NCI-H526 (cell line): ENCODE measurements at places on chromosomes 12 and 14.

GRCh38 chr12:74791365-74791764, 253.7 kb downstream of the ATXN7L3B start:
- no peak for DNase-seq

DNA sequence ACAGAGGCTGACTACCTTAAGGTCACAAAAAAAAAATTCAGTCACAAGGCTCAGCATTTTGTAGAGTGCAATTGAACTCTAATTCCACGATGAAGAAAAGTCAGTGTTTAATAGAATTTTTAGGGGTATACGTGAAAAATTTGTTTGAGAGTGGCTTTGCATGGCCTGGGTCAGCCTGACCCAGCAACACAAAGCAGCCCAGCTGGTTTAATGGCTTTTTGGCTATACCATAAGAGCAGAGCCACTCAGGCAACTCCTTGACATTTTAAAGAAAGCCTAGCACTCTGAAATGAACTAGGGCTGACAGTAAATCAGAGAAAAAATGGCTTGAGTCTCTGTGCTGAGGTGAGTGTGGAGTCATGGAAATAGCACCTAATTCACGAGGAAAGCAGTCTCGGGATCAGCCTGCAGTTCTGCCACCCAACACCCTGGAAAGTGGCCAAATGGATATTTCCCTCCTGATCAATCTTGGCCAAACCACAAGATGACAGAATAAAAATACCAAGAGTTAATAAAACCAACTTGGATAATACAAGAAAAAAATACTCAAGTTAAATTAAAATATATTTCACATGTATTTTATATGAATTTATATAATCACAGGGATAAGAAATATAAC, 59.5 kb downstream of the GALNT4 start:
- no peak for DNase-seq

DNA sequence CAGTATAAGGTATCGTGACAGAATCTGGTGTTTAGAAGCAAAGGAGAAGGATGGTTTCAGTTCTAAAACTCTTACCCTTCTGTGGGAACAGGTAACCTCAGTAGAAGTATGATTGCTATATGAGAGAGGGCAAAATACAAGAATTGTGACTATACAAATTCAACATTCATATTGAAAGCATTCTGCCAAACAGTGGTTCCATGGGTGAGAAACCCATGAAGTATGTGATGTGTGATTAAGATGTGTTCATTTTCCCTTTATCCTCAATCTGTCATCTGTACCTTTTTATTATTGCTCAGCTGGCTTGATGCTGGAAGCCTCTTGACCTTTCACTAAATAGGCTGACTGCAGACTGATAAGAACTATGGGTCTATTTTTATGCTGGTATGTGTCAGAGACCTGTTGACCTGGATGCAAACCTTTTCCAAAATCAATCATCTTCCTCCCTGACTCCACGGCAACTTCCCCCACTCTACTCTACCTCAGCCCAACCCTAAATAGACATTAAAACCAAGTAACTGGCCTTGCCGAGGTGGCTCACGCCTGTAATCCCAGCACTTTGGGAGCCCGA, 109.6 kb downstream of the STXBP6 start:
- no peak for DNase-seq

DNA sequence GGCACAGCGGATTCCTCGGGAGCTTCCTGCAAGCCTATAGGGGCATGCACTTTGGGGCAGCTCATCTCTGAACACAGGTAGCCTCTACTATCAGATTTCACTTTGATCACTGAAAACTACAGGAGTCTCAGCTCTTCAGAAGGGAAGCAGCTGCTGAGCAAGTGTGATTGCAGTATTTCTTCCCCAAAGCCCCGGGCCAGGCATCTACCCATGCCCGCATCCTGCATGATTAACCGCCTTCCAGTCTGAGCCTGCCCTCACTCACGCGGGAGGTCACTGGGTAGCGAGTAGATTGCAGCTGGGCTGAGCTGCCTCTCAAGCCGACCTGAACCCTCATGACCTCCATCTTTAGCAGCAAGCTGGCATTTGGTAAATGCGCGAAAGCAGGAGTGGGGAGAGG, 334.7 kb downstream of the DPF3 start:
- no peak for DNase-seq

DNA sequence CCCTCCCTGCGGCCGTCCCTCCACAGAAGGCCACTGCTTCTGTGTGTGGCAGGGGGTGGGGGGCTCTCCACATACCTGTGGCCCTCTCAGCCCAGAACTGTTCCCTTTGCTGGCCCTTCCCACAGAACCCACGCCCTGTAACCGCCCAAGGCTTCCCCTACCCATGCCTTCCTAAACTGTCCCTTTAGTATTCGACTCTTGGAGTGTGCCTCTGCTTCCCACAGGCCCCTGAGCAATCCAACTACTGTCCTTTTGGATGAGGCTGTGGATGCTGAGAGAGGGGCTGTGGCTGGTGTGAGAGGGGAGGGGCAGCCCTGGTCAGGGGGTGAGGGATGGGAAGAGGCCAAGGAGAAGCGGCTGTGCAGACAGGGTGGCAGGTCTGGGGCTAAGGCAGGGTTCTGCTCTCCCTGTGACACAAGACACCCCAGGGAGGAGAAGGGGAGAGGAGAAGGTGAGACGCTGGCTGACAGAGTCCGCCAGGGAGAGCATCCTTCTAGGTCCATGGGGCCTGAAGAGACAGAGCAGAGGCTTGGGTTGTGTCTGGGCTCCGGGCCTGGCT, 46.0 kb downstream of the DLK1 start:
- DNase-seq, result no peak

DNA sequence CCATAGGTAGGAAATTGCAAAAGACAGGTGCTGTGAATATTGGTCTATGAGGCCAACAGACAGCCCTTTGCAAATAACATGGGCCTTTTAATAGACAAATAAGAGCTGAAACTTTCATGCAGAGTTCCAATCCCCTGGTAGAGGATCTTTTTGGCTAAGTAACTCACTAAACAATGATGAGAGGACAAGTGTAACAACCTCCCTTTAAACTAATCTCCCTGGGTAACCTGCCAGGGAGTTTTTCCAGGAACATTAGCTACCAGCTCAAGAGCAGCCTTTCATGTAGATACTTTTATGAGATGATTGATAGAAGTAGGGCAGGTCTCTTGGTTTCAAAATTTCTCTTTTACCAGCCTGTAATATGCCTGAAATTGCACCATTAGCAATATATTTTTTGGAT, 13.8 kb upstream of the CACNA1C start:
- DNase-seq, result no peak

DNA sequence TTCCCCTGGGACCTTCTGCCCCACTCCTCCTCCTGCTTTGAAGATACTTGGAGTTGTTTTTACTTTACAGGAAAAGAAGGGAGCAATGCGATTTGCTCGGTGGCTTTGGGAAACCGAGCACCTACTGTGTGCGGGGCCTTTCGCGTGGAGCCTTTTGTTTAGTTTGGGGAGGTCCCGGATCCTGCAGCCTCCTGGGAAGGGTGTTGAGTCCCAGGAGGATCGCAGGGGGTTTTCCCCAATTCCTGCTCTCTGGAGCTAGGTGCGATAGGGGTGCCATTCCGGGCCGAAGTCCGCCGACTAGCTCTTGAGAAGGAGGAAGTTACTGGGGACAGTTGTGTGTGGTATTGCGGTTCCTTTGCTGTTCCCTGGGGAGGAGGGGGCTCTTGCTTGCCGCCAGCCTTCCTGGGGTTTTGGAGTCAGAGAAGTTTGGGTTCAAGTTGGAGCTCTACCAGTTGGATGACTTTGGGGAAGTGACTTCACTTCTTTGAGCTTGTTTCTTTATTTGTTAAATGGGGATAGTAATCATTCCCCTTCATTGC, 1.1 kb downstream of the BRI3BP start:
- DNase-seq, result peak; percentile 32

- DNase-seq, result no peak
Measured at GRCh38 chr14:60905923-60906322, 75.0 kb downstream of the TRMT5 start.

- DNase-seq, result no peak
Measured at GRCh38 chr12:122413516-122414404, 8.7 kb downstream of the CLIP1 start.

- no peak for DNase-seq
Measured at GRCh38 chr12:106764738-106765137, 9.7 kb upstream of the RIC8B start.
